A549 treated with DMSO at 1 μM for 4 hours (cell line): ENCODE measurements at places on chromosomes 3 and 15. TPM values are rescaled to one million over a fixed set of nuclear protein-coding genes. Genes with fewer than 3 reads are reported as not detected.

RAD51 gene
- total RNA-seq = 17.5 to 20.8 TPM (median 18.8 TPM) in 5 replicates

GOLGA6L7 gene
- total RNA-seq = not detected in 5 replicates

CYP19A1 gene
- total RNA-seq = 0.06 to 0.25 TPM (median 0.10 TPM) in 4 of 5 replicates, not detected in the other

LEKR1 gene
- 0.39 to 1.1 TPM (median 1.0 TPM) in 5 replicates for total RNA-seq

CSPG4 gene
- 0.08 to 0.13 TPM (median 0.11 TPM) in 5 replicates for total RNA-seq

DGKG gene
- total RNA-seq = 9.0 to 15.4 TPM (median 10.1 TPM) in 5 replicates

CLDN11 gene
- total RNA-seq = 0.07 to 0.24 TPM (median 0.13 TPM) in 4 of 5 replicates, not detected in the other

MAPK6 gene
- 45.8 to 62.6 TPM (median 59.5 TPM) in 5 replicates for total RNA-seq

SLC35A5 gene
- total RNA-seq = 12.0 to 20.6 TPM (median 17.1 TPM) in 5 replicates

HYAL1 gene
- total RNA-seq = 0.28 to 0.45 TPM (median 0.33 TPM) in 5 replicates
